ENCODE measurements at places on chromosomes 12 and 14.

GRCh38 chr12:45991284-45992249, 1.2 kb upstream of the SCAF11 start:
- peak; percentile 67 for DNase-seq

DNA sequence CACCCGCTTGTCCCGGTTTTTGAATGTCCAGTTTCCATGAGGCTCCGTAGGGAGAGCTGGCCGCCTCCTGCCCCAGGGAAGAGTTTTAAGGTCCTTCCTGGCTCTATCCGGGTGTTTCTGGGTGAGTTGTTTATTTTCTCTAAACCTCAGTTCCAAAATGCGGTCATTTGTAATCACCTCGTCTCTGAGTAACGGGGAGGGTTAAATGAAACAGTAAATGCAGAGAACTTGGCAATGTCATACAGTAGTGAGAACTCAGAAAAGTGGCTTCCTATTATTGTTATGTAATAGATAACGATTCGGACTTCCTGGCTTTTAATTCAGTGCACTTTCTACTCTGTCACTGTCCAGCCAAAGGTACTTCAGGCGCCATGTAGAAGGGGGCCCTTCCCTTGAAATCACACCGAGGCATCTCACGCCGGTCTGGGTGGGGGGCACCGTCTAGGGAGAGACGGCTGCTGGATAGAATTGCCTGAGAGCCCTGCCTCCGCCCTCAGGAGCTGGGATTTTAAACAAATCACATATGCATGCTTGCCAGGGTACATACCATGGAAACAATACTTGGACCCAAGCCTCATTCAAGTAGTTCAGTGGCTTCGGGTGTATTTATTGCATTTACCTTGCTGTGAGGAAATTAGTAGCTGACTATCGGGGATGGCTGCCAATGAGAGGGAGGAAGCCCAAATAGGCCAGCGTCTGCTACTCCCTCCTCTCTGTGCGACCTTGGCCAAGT, 26.4 kb downstream of the NOS1 start:
- no peak for DNase-seq

DNA sequence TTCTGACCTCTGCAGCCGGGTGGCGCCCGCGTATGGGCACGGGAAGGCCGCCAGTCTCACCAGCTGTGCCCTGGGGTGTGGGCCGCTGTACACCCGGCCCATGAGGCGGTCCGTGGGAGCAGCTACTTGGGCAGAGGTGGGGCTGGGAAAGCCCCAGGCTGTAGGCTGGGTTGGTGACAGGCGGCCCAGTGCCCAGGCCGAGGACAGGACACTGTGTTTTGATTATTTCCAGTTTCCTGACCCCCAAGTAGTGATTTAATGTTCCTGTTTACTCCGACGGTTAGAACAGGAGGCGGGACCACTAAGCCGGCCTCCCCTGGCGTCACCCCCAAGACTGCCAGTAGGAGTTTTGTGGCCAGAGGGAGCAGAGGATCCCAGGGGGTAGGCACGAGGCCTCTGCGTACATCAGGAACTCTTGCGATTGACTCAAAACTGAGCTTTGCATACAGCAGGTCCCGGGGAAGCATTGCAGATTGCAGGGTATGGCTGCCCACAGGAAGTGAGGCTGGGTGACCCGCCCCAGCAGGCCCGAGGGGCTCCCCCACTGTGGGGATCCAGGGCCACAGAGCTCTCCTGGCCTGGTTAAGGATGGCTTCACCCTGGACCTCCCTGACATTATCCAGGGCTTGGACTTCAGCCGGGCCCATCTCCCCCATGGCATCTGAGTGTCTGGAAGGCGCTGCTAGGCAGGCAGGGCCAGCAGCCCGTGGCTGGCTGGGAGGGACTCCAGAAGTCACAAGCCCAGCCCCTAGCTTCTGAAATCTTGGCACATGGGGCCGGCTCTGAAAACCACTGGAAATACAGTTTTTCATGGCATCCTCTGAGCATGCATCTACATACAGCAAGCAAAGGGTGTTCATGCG, 42.5 kb upstream of the DIO3 start:
- DNase-seq, result no peak

DNA sequence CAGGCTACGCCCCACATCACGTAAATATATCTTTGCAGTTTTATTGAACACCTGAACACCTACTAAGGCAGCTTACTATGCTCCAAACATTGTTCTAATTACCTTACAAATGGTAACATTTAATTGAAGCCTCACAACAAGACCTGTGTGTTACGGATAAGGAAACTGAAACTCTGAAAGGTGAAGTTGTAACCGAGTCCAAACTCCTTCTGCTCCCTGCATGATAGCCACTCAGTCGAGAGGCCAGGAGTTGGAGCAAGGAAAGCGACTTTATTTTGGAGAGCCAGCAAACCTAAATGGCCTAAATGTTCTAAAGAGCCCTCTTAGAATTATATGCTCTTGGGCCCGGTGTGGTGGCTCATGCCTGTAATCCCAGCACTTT, 12.6 kb upstream of the TRPV4 start:
- no peak for DNase-seq

DNA sequence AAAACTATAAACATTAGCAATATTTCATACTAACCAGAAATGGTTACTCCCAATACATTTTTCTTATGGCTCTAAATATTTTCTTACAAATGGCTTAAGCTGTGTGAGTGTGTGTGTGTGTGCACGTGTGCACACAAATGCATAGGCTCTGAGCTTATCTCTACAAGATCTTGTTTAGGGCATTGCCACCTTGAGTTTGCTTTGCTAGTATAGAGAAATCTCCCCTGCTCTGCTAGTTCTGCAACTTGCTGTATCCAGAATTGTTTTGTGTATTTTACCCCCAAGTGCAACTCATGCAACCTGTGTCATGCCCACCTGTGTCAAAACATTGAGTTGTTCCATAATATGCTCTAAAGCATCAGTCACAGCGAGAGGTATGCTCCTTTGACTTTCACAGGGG, 72.5 kb upstream of the DUSP6 start:
- no peak for DNase-seq

DNA sequence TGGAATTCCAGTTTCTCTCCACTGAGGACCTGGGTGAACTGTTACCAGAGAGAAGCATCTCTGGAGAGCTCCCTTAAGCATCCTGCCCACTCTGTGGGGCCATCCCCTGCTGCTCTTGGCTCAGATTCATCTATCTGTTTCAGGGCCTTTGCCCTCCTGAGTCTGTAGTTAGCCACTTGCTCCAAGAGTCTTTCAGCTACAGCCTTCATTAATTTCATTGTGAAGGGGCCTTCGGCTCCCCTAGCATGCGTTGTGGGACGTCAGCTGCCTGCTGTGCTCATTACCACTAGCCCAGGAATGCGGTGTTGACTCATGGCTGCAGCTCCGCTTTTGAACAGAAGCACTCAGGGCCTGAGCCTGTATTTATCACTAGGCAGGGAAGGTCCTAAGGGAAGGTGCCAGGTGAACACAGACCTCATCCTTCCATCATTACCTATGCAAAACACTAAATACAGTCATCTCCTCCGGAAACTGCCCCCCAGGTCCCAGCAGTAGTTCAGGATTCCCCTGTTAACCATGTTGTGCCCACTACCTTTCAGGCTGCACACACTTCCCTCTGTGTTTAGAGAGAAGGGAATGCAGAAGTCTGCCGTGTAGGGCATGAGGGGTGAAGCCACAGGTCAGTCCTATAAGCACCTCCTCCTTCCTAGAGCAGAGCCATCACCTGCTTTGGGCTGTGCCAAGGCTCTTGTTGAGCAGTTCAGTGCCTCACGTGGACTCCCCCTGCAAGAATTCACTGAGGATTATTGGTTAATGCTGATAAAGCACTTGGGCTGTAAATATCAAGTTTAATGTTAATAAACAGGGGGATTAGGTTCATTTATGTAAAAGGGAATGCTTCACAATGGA, 191.4 kb downstream of the CACNA1C start:
- DNase-seq, result no peak

DNA sequence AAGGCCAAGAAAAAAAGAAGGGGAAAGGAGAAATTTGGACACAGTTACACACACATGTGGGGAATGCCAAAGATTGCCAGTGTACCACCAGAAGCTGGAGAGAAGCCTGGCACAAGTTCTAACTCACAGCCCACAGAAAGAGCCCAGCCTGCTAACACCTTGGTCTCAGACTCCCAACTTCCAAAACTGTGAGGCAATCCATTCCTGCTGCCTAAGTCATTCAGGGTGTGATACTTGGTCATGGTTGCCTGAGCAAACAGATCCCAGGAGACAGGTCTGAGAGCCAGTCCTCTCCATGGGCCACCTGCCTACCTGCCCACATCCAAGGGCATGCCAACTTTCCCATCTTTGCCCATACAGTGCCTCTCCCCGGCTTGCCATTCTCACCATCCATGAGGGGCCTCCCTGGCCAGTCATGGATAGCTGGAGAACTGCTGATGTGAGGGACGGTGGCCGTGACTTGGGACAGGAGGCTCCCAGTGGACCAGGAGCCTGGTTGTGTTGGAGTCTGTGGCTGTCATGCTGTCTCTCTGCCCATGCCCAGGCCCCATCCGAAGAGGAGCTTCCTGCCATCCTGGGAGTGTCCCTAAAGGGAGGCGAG, 198.0 kb upstream of the RTL1 start:
- DNase-seq, result no peak

DNA sequence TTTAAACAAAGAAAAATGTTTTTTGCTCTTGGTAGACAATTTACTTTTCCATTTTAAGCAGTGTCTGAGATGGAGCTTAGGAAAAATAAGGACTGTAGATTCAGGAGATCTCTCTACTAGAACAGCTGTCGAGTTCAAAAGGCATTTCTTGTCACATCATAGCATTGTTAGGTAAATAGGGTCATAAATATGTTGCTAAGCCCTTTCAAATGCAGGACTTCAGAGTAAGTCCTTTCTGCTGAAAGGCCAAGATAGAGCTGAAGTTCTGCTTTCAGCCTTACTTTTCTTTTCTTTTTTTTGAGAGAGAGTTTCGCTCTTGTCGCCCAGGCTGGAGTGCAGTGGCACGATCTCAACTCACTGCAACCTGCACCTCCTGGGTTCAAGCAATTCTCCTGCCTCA, 98.2 kb downstream of the SYNE2 start:
- DNase-seq, result no peak

- no peak for DNase-seq
Observed at GRCh38 chr14:78297858-78298257, 127.7 kb downstream of the NRXN3 start.

GRCh38 chr12:81337886-81338285, 260.0 kb downstream of the ACSS3 start:
- no peak for DNase-seq

DNA sequence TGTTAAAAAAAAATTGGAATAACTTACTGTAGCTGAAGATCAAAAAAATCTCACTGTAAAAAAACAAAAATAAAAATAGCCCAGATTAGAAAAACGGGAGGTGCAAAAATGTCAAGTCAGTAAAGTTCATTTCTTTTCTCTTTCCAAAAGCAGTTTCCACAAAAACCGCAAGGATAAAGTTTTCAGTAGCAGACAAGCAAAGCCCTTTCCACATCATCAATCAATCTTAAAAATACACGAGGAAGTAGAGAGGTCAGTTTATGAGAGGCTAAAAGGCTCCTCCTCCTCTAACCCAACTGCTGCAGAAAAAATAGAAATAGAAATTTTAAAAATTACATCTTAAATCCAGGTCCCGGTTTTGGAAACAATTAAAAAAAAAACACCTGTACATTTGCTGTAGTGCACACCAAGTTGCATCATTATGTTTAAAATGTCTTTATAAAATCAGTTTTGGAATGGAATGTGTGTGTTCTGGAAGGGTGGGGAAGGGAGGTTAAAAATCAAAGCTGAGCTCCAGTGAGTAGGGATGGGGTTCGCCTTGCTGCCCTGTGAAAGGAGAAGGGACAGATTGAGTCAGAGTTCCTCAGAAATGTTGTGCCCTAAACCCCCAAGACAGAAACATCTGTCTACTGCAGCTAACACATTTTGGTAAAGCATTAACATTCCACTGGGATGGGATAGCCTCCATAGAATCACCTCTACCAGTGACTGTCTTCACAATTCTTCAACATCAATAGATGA, 5.8 kb downstream of the HNRNPC start:
- peak; percentile 0 for DNase-seq

- DNase-seq, result no peak
Observed at GRCh38 chr12:58034311-58034710, 92.9 kb downstream of the ATP23 start.

DNA sequence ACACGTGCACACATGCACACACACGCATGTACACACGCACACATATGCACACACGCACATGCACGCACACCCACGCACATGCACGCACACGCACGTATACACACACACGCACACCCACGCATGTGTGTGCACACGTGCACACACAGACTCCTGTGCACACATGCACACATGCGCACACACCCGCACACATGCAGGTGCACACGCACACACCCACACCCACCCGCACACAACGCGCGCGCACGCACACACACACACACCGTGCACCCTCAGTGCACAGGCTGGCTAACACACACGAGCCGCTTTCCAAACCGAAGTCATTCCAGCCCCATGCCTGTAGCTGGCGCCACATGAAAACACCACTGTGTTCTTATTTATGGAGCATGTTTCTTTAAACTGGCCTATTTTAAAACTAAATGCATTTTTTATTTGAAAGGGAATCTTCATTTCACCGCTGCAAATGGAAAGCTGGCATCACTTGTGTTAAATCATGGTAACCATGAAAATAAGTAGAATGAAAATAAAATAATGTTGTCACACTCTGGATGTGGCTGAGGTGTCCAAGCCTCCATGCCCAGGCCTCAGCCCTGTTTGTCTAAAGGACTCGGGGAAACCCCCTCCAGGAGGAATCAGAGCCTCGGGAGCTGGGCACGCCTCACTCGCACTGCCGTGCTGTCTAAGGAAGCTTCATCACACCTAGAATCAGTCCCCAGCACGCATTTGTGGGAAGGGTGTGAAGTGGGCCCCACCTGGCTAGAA, 45.1 kb downstream of the GALNT9 start:
- no peak for DNase-seq

DNA sequence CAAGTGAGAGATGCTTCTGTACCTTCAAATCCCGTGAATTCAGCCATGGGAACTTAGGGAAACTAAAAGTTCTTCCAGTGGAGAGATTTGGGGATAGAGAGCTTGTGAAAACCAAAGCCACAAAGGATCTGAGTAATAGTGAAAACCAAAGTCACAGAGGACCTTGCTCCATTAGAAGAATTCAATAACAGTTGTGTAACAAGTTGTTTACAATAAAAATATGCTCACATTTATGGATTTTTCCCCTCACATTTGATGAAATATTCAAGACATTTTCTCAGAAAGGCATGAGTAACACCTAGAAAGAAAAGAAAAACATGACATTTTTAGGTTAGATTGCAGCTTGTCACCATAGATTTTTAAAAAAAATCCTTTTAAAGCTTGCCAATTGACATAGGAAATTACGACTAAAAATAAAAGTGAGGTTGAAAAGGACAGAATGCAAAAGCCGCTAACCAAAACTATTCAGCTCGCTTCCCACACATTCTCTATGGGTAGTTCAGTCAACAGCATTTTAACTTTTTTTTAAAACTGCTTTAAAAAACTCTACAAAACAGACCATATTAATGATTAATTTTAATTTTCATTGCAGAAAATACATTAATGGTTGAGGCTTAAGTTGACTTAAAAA, 113.2 kb downstream of the CAND1 start:
- no peak for DNase-seq

- DNase-seq, result no peak
Observed at GRCh38 chr14:101065696-101066694, 162.5 kb upstream of the RTL1 start.
